Adrenal gland (tissue), 19 donors: ENCODE measurements at places on chromosomes 12 and 14. TPM values are rescaled to one million over a fixed set of nuclear protein-coding genes. Genes with fewer than 3 reads are reported as not detected.

Gene OAS2
- 3.6 TPM for total RNA-seq

Gene NKX2-8
- total RNA-seq = not detected

Gene NFATC4
- total RNA-seq = 38.9 TPM

DNA sequence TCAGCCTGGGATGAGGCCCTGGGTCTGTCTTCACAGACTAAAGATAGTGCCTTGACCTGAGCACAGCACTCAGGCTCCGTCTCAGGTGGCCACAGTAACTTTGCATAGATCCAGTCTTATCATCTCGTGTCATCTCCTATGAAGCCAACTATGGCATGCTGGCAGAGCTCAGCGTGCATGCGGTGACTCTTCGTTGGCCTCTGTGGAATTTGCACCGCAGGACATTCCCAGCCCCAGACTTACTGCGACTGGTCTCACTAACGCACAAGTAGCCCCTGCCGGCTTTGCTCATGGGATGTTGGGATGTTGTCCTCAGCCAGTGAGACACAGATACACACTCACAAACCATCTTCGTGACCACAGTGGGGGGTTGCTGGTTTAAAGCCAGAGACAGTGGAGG, 199.6 kb downstream of the CHST11 start:
- no peak for DNase-seq

GRCh38 chr12:62787023-62787422, 147.9 kb downstream of the PPM1H start:
- DNase-seq = no peak

Gene RDH12
- 2.6 TPM for total RNA-seq

Gene PPP1CC
- 169 TPM for total RNA-seq

DNA sequence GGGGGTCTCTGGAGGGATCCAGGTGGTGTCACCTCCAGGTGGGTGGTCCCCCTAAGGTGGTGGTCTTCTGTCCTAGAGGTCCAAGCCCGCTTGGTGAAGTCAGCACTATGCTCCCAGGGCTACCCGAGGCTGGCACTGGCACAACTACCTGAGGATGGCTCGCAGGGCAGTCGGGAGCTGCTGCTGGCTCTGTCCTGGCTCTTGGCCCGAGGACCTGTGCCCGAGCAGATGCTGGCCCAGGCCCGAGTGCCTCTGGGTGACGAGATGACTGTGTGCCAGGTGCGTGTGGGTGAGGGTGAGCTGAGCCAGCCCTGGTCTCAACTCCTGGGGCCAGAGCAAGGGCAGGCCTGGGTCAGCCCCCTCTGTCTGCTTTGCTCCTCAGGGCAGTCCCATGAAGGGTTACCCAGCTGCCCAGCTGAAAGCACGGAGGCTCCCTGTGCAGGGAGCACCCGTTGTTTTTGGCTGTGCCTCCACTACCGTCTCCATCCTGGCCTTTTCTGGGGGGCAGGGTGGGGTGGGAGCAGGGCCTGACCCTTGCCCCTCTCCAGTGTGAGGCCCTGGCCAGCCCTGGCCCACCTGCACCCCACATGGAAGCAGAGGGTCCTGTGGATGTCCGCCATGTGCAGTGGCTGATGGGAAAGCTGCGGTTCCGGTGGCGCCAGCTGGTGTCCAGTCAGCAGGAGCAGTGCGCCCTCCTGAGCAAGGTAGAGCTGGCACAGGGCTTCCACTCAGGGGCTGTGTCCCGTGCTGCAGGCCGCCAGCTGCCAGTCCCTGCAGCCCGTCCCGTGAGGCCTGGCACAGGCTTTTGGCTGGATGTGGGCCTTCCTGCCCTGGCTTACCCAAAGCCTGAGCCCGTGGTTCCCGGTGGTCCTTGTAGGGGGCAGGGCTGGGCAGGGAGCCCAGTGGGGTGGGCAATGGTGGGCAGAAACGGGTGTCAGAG, 1.3 kb downstream of the TEDC1 start:
- DNase-seq = peak; percentile 69

GRCh38 chr12:91523831-91524230, 341.2 kb upstream of the DCN start:
- DNase-seq = no peak

Gene C12orf60
- total RNA-seq = 9.3 TPM
